ENCODE measurements at places on chromosomes 11 and 22.

GRCh38 chr11:14148653-14149273, 186.2 kb downstream of the SPON1 start:
- peak; percentile 28 for DNase-seq

DNA sequence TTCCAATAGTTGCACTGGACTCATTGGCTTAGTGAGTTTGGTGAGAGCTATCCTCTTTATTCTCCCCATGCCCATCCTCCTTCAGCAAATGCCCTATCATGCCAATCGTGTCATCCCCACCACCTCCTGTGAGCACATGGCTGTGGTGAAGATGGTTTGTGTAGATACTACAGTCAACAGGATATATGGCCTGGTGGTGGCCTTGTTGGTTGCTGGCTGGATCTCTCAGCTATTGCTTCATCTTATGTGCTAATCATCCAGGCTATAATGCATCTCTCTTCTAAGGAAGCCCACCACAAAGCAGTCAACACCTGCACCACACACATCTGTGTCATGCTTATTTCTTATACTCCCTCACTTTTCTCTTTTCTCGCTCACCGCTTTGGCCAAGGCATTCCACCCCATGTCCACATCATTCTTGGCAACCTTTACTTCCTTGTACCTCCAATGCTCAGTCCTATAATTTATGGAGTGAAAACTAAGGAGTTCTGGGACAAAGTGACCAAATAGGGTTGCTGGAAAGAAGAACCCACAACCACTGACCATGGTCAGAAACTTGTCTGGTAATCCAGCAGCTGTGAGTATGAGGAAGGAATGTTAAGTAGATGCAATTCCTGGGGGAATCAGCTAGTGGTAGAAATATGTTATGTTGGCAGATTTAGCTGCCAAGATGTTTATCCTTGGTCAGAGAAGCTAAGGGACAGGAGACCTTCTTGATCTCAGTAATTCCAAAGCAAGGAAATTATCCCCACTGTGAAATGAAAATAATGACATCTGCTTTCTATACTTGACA, 16.3 kb upstream of the OR56B1 start:
- no peak for DNase-seq

DNA sequence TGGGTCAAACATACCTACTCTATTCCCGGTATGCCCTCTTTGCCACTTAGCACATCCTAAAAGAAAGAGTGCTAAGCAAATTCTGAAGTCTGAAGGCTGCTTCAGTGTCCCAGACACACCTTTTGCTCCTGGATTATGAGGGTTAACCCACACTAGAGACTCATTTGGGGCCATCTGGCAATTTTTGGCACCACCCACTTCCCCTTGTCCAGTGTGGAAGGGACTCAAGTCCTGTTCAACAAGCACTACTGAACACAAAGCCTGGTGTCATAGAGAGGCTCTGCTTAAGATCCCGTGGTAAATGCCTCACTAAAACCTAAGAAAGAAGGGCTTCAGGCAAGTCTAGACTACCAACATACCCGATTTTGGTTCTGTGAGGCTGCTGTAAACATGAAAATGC, 85.8 kb downstream of the SERGEF start:
- no peak for DNase-seq

DNA sequence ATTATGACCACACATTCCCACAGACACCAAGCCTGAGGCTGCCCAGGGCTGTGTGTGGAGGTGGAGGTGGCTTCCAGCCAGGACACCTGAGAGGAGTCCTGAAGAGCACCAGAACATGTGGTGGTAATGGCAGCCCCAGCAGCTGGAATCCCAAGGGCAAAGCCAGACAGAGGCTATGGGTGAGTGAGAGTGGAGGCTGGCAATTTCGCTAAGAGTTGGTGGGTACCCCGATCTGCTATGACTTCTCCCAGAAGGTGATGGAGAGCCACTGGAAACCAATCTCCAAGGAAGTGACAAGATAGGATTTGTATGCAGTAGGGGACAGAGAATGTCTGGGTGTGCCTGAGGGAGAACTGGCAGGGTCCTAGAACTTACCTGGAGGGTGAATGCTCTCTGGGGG, 69.3 kb upstream of the CLTCL1 start:
- DNase-seq = no peak

GRCh38 chr22:33864723-33865130, 55.5 kb downstream of the LARGE1 start:
- no peak for DNase-seq

GRCh38 chr11:19208959-19209546, 7.3 kb upstream of the CSRP3 start:
- DNase-seq = no peak

DNA sequence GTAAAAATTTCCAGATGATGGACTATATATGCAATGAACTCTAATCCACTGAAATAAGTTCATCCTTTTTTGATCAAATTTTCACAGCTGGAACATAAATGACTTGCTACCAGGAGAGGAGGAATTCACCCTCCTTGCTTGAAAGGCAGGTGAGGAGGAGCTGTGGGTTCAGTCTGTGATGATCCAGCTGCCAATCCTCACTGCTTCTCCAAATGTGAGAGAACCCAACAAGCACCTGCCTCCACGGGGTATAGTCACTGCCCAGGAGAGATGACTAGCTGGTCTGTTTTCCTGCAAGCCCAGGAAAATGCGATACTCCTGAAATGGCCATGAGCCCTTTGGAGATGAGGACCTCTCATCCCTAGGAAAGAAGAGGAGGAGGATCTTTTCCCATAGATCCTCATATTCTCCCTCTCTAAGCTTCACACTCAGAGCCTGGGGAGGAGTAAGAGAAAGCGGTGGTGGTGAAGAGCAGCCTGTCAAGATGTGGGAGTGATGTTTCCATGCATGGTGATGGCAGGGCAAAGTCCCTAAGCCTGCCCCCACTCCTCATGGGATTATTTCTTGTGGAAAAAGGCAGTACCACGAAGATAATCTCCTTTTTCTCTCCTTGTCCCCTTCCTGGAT, 77.9 kb upstream of the USP47 start:
- no peak for DNase-seq

GRCh38 chr22:44691796-44692661, 10.0 kb upstream of the PRR5 start:
- DNase-seq = no peak

DNA sequence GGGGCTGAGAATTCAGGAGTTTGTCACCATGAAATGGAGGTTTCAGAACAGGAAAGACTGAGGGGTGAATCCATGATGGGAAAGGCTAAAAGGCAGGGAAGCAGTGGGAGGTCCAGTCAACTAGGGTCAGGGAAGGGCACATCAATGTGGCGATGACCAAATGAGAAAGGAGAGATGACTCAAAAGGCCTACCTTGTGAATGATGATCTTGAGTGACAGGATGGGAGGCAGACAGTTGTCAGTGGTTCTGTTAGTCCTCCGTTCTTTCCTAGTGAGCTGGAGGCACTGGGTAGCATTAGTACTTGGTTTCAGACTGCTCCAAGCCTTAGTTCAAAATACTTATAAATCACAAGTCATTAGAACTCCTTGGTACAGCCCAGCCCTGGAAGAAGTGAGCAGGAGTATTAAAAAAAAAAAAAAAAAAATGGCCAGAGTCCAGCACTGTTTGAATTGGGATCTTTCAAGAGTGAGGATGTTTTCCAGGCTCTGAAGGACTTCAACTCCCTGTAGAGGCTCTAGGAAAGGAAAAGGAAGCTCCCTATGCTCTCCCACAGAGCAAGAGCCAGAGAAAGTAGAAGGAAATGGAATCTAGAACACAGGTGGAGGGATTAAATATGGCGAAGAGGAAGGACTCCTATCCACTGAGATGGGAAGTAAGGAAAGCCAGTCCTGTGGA, 8.3 kb upstream of the DCHS1 start:
- no peak for DNase-seq

DNA sequence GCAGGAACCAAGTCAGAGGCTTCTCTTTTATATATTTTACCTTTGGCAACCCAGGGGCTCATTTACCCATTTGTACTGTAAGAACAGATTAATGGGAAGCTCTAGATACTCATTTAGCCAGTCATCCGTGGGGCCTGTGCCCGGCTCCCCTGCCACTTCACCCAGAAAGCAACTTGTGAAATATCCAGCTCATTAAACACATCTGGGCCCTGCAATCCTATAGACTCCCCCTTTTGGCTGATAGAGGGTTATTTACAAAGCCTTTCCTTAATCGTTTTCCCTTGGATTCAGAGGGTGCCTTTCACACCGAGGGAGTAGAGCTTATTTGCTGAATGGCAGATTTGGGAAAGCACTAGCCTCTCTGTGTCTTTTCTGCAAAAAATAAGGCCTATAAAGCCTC, 118.7 kb upstream of the SORL1-AS1 start:
- DNase-seq = no peak

DNA sequence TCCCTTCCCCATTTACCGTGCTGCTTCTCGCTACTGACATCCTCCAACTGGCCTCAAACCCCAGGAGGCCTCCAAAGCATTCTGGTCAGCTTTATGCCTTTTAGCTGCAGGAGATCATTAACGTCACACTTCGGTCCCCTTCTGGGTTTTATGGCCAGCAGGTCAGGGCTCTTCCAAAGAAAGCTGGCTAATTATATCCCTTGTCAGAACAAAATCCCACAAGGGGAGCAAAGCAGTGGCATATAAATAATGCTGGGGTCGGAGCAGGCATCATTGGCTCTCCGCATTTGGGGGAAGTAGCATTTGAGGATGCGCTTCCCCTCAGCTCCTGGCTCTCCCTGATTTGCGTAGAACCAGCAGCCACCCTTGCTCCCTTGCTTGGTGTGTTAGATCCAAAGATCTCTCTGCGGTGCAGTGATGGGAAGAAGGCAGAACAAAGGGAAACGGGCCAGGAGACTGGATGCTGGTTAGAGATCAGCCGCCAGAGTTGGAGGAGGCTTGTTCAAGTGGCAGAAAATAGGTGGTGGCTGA, 117.4 kb downstream of the DBX1 start:
- no peak for DNase-seq

DNA sequence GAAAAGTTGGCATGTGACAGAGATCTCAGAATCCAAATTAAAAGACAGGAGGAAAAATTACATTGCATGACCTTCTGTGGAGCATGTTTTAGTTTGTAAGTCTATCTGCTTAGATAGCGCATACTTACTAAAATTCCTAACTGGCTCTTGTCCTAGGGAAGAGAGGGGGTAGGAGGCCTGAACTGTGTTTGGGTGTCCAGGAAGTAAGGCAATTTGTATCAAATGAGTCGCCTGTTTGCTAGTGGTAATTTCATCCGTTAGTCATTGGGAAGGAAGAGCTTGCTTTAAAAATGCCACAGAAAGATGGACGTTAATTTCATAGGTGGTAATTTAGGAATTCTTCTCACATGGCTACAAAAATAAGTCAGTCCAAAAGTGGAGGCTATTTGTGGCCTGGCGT, 18.5 kb downstream of the GRK3 start:
- no peak for DNase-seq

GRCh38 chr11:75548595-75549272, 13.3 kb upstream of the SERPINH1 start:
- DNase-seq = no peak

- DNase-seq = peak; percentile 45
Observed at GRCh38 chr22:46592390-46592872, 27.8 kb upstream of the GRAMD4 start.

DNA sequence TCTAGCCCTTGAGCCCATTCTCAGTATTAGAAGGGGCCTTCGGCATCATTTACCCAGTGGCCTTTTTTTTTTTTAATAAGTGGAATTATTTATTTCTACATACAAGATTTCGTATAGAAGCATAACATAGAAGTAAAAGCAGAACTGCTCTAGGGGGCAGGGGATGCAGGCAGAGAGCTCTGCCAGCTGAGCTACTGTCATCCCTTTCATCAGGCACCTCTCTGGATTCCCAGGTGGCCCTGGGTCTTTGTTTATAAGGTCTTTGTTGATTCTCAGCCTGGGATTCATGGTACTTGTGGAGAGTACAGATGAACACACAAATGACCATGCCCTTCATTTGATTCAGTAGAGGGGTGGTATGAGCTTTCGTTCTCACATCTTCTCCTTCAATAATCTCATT, 66.4 kb downstream of the GAB2 start:
- DNase-seq = no peak

- DNase-seq = no peak
Observed at GRCh38 chr22:24011735-24012068, 598 bp downstream of the CABIN1 start.

DNA sequence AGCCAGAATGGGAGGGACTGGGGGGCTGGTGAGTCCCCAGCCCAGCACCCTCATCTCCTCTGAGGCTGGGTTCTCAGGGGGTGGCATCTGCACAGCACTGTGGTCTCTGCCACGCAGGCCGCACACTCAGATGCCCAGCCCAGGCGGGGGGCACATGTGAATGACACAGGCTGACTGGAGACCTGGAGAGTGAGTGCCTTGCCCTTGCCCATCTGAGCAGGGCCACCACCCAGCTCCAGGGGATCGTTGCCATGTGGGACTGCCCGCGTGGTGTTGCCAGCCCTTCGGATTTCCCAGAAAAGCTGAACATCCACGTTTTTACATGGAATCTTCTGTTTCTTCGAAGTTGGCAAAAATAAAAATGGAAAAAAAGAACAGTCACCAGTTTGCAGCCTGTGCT, 18.9 kb downstream of the PRDM11 start:
- DNase-seq = no peak

DNA sequence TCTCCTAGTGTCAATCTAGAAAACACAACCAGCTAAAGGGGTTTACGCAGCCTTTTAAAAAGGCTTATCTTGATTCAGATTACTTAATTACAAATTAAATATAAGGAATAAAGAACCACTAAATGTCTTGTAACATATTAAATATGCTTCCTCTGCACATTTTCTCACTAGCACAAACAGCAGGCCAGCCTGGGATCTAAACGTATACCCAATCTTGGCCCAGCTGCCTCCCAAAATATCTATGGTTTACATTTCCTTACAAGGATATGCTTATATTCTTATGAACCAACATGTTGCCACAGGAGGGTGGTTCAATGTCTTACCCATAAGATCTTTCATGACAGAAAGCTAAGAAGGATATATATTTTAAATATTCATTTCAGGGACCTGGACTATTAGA, 7.7 kb downstream of the LGR4 start:
- DNase-seq = no peak

DNA sequence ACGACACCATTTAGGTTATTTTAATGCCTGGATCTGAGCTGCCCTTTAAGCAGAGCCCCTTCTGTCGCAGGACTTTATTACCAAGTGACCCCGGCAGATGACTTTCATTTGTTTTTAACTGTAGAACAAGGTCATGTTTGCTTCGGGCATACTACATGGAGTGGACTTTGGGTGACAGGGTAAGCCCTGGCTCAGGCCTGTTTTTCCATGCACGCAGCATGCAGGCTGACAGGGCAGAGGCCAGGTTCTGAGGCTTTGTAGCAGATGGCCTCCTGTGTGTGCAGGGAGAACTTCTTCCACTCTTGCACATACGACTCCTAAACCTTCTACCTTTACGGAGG, 50.5 kb downstream of the SNX19 start:
- DNase-seq = no peak

DNA sequence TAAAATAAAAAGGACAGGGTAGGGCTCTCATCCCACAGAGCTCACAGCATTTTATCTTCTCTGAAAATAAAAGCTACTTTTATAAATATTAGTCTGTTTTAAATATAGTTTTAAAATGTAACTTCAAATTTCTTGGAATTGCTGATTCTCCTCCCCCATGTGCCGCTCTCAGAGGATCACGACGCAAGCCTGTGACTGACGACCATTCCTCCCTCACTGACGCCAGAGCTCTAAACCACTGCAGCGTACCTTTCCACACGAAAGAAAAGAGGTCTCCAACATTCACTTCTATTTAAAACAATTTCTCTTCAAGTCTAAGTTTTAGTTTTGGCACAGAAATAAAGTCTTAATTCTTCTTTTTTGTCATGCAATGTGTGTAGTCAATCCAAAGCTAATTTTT, 9.3 kb downstream of the TOLLIP start:
- DNase-seq = no peak

- no peak for DNase-seq
Observed at GRCh38 chr11:10770626-10771254, 19.7 kb downstream of the CTR9 start.

- peak; percentile 15 for DNase-seq
Observed at GRCh38 chr22:38461414-38462081, 6.3 kb upstream of the KDELR3 start.

Measured in CD4-positive, alpha-beta T cell treated with Interleukin-6 at 100 ng/mL for 8 hours (primary cell).